ENCODE measurements at places on chromosomes 5 and 9. TPM values are rescaled to one million over a fixed set of nuclear protein-coding genes. Genes with fewer than 3 reads are reported as not detected.
A peak's percentile ranks its signal among the peaks of the same experiment; 100 is the strongest.

GRCh38 chr5:62920856-62921255 lies 342.2 kb downstream of the LRRC70 start:
- DNase-seq: no peak

FCN1 gene
- polyA plus RNA-seq: not detected

STK32A gene
- 0.45 TPM for polyA plus RNA-seq

GRCh38 chr5:90994796-90995195 lies 388.3 kb downstream of the ARRDC3 start:
- no peak for DNase-seq

GRCh38 chr9:91837981-91838731 lies 111.9 kb downstream of the ROR2 start:
- DNase-seq: no peak

DNA sequence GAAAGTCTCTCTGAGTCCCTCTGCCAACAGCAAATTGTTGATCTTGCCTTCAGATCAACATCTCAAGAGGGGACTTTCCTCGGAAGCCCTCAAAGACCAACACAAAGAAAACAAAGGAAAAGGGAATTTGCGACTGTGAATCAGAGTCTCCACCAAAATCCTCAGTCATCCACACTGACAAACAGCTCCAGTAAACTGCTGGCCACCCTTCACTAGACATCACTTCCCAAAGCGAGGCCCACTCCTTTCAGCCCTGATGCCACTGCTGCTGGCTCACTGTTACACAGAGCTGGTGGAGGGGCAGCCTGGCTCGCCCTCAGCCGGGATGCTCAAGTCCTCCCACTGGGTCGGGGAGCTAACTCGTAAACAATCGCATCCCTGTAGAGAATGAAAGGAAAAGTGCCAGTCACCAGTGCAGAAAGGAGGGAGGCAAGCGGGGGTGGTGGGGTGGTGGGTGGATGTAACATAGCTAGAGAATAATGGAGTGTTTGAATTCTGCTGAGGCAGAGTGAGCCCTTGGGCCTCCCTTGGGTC lies 1.3 kb downstream of the FGF1 start:
- no peak for DNase-seq

DNA sequence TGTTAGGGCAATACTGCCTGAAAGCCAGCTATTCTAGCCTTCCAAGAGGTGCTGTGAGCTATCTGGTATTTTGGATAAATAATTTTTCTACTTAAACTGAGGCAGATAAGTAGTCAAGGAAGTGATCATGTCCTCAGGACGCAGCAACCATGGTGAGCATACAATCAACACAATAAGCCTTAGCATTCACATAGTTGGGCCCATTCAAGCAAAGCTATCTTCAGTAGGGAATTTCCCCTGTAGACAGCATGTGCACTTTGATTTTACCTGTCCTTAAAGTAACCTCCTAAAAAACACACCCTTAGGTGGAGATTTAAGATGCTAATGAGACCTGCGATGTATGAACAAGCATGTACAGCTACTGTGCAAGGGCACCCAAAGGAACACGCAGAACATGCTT lies 76.2 kb upstream of the HCN1 start:
- no peak for DNase-seq

DNA sequence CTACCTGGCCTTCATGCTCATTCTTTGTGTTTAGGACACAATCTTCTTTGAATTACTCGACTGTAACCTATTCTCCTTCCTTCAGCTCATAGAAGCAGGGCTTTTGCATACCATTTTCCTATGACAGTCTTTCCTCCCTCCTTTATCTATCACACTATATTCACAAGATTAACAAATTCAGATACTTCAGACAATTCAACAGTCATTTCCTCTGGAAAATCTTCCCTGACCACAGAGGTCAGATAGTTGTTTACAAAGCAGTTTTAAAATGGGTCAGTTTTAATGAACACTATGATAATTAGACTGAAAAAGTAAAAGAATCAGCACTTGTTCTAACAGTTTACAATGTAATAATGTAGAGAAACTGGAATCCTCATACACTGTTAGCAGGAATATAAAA lies 4.3 kb downstream of the CAAP1 start:
- DNase-seq: no peak

GRCh38 chr5:159928122-159928909 lies 12.0 kb downstream of the ADRA1B start:
- no peak for DNase-seq

- DNase-seq: no peak
These were observed 61.8 kb upstream of the TRPM3 start for GRCh38 chr9:71183251-71183650.

DNA sequence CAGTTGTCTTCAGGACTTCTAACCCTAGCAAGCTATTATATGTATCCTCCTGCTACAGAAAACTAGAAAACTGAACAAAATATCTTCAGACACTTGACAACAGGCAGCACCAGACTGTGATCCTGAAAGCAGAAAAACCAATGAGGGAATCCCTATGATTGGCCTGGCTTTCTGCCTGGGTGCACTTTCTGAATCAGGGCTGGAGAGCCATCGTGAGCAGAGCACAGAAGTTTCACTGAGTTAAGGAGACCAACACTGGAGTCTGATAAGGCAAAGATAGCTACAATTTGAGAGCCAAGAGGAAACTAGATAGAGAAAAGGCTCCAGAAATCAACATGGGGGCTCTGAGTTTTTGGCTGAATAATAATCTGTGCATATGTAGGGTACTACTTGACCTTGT lies 106.5 kb downstream of the FANCC start:
- DNase-seq: no peak

GRCh38 chr5:119541716-119542115 lies 87.6 kb upstream of the FAM170A start:
- no peak for DNase-seq

IDNK gene
- 7.7 TPM for polyA plus RNA-seq

GRCh38 chr5:14438195-14438606 lies 143.4 kb upstream of the OTULINL start:
- DNase-seq: no peak

DNA sequence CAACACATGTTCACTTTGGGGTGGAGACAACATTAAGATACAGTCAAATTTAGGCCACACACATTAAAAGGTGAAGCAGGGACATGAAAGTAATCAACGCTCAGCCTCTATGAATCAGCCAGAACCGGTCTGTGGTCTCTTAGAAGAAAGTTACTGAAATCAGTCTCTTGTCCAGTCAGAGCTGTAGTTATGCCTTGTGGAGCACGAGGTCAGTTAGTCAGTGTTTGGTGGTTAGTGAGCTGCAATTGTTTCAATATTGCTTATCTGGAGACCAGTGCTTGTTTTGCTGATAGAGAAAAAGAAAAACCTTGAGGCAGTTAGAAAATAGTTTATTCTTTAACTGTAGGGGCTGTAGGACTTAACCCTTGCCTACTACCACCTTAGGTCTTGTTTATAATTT lies 157.8 kb upstream of the RASEF start:
- no peak for DNase-seq

- no peak for DNase-seq
These were observed 114.3 kb downstream of the CRB2 start for GRCh38 chr9:123470121-123470782.

DNA sequence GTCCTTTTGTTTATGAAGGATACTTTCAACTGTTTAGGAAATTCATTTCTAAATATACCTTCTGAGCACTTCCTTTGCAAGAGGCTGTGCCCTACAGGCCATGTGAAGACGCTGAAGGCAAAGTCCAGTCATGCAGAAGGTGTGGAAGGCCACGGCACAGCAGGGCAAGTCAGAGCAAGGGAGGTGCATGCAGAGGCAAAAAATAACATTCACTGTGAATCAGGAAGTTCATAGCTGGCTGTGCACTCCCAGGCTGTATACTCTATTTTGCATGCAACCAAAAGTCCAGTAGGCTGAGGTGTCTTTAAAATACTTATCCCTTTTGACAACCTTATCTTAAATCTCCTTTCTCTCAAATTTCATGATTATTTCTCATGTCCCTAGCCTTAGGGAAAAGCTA lies 50.3 kb downstream of the GNAQ start:
- no peak for DNase-seq

DNA sequence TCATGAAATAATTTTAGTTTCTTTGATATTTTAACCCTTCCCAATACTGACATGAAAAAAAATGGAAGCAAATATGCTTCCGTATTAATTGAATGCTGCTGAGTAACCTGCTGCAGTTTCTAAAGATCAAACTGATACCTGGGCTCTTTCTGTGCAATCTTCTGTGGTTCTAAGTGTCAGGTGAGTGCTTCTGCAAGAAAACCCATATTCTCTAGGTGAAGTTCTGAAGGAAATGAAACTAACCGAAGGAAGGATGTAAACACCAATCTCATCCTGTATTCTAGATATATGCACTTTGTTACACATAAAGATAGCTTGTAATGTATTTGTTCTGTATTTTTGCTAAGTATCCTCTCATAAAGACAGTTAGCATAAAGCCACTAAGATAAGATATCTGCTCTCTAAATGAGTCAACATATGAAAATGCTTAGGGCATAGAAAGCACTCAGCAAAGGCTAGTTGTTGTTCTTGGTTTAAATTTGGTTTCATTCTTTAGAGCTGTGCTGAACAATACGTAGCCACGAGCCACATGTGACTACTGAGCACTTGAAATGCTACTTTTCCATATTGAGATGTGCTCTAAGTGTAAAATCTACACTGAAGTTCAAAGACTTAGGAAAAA lies 52.0 kb downstream of the ITGA2 start:
- DNase-seq: no peak

DNA sequence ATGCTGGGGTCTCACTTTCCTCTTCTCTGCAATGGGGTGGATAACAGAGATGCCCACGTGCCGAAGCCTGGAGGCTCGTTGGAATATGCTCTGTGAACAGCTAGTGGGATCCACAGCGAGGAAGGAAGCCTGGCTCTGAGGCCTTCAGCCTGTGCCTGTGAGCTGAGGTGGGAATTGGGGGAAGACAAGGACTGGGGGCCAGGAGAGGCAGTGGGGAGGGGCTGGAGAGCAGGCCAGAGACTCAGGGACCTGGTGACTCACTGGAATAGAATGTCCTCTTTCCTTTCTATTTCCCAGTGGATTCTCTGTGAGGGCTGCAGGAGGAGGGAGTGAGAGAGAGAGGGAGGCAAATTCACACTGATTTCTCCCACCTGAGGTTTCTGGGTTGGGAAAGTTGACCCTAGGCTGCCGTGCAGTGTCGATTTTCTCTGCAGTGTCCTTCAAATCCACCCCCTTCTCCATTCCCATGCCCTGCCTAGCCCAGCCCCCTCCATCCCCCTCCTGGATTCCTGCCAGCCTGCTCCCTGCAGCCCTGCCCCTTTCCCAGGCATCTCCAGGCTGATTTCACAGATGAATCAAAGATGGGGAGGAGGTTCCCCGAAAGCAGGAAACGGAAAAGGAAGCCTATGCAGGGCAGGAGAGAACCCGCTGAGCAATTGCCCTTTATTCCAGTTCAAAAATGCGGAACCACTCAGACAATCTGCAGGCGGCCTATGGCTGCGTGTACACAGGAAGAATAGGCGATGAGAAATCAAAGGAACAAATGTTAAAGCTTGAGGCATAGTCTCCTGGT lies 1.4 kb upstream of the SPAAR start:
- DNase-seq: peak; percentile 87

RNF183 gene
- 0.45 TPM for polyA plus RNA-seq

DNA sequence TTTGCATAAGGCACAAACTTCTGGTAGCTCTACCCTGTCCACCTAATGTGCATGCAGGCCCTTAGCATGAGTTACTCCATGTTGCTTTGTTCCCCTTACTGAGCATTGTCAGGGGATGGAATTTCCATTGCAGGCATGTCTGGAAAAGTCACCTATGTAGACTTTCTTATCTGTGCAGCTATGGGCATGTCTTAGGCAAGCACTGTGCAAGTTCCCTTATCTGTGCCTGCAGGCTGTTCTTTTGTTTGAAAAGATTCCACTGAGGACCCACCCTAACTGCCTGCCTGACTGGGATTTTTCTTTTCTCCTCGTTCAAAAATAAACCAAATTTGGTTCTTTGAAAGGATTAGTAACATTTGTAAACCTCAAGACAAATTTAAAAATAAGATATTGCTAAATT lies 587.0 kb downstream of the CDH18 start:
- no peak for DNase-seq

GRCh38 chr5:171629628-171630349 lies 155.8 kb upstream of the SMIM23 start:
- peak; percentile 60 for DNase-seq

SPINK13 gene
- polyA plus RNA-seq: not detected

- DNase-seq: no peak
These were observed 9.9 kb downstream of the PLPP7 start for GRCh38 chr9:131299346-131299960.

- no peak for DNase-seq
These were observed 166.9 kb upstream of the MPDZ start for GRCh38 chr9:13446286-13446937.

MUSK gene
- 19.5 TPM for polyA plus RNA-seq

DNA sequence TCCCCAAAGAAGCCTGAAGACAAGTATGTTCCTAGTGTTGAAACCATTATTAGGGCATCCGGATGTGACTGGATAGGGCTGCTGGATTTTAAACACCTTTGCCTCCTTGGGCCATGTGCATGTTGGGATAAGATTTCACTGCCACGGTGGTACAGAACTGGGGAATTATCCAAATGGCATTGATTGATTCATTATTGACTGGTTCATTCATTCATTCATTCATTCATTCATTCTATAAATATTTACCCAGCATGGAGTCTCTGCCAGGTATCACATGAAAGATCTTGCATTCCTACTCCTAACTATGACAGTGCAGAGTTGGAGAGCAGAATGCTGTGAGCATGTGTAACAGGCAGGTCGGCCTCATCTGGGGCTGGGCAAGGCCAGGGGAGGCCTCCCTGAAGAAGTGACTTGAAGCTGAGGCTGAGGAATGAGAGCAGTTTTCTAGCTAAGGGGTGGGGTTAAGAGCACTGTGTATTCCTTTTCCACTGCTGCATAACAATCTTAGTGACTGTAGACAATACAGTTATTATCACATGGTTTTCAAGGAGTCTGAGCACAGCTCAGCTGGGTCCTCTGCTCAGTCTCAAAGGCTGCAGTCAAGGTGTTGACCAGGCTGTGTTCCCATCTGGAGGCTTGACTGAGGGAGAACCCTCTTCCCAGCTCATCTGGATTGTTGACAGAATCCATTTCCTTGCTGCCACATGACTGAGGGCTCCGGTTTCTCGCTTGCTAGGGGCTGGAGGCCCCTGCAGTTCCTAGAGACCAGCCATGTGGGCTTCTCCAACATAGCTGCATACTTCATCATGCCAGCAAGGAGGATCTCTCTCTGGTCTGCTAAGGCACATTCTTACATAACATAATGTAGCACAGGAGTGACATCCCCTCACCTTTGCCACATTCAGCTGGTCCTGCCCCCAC lies 35.7 kb downstream of the AK8 start:
- DNase-seq: no peak

DNA sequence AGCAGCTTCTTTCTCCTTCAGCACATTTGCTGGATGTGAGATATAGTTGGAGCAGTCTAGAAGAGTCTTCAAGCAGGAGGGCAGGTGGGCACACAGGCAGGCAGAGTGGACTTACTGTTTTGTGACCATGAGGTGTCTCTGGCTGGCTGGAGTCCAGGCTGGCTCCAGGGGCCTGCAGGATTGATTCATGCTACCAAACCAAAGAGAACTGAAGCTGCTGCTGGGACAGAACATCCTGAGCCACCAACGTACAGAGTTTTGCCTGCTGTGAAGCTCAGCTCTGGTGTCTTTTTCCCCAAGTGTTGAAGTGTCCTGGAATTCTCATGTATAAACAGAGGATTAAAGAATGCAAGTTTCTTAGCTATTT lies 45.7 kb downstream of the CYSTM1 start:
- DNase-seq: no peak

Measured in muscle of arm (tissue), 14 donors.